ENCODE measurements at places on chromosomes 2 and 18.

GRCh38 chr18:12159446-12159845 is 65.8 kb downstream of the ANKRD62 start:
- peak; percentile 16 for DNase-seq

DNA sequence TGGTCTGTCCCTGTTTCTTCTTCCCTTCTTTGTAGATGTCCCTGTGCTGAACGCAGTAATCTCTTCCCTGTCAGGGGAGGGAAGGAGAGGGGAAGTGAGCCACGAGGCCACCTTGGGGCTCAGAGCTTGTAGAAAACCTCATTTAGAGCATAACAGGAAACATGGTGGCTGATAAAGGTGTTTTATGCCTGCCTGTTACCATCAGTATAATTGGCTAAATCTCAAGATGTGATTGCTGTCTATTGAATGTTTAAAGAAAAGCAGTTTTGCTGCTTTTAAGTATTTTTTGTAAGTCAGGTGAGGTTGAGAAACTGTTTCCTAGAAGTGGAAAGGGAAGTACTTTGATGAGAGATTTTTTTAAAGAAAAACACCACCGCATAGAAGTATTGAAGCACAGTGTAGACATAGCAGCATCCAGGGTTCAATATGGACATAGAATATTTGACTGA is 59.7 kb upstream of the PDK1 start:
- DNase-seq, result no peak

- DNase-seq, result no peak
These were observed 446 bp upstream of the RHBDD1 start for GRCh38 chr2:226835420-226835795.

- DNase-seq, result no peak
These were observed 16.2 kb downstream of the SS18 start for GRCh38 chr18:26074246-26074645.

GRCh38 chr2:179518830-179519229 is 254.2 kb upstream of the SESTD1 start:
- DNase-seq, result no peak

DNA sequence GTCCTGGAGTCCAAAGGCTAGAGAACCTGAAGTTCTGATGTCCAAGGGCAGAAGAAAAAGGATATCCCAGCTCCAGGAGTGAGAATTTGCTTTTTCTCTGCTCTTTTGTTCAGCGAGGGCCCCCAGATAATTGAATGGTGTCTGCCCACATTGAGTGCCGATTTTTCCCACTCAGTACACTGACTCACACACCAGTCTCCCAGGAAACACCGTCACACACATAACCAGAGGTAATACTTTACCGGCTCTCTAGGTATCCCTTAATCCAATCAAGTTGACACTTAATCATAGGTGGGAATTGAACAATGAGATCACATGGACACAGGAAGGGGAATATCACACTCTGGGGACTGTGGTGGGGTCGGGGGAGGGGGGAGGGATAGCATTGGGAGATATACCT is 161.5 kb downstream of the WDR7 start:
- no peak for DNase-seq

DNA sequence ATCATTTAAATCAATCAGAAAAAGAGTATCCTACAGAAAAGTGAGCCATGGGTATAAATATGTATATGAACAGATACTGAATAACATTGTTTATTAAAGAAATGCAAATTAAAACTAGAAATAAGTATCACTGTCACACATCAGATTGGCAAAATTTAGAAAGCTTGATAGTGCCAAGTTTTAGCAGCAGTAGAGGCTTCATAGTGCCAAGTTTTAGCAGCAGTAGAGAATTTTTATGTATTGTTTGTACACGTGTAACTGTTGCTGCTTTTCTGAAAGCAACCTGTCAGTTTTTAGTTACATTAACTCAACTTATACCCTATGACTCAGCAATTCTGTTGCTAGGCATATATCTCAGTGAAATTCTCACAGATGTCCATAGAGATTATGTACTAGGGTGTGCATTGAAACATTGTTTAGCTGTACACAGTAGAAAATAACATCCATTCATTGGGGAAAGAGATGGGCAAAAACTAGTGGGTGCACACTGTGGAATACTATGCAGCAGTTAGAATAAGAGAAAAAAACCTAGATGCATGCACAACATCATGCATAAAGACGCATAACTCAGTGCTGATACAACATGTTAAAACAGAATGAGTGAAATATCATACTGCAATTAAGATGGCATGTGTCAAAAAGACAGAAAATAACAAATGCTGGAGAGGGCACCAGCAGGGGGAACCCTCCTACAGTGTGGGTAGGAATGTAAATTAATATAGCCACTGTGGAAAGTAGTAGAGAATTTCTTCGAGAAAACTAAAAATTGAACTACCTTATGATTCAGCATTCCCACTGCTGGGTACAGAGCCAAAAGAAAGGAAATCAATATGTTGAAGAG is 294.5 kb upstream of the NT5C1B start:
- peak; percentile 41 for DNase-seq

DNA sequence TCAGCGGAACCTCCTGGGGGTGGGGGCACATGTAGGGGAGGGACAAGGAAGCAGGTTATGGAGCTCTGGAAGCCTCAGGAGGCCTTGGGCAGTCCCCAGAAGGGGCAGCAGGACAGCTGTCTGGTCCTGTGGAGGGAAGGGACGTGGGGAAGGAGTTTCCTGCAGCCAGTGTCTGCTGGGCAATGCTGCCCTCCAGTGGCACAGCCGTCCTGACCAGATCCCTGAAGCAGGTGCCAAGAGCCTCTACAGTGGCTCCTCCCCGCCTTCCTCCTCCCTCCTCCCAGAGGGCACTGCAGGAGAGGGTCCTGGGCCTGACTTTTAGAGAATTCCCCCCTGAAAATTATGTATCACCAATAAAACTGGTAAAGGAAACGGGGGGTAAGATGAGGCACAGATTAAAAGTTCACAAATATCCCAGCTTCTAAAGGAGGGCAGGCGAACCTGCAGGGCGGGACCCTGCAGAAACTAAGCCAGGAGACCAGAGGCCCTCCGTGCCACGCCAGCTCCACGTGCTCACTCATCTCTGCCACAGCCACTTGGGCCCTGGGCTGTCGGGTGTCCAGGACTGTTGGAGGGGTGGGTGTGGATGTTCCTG is 258.5 kb downstream of the TWIST2 start:
- peak; percentile 71 for DNase-seq

- DNase-seq, result no peak
These were observed 24.3 kb downstream of the NCK2 start for GRCh38 chr2:105768961-105769452.

GRCh38 chr2:23506531-23507266 is 121.7 kb downstream of the KLHL29 start:
- DNase-seq, result no peak

DNA sequence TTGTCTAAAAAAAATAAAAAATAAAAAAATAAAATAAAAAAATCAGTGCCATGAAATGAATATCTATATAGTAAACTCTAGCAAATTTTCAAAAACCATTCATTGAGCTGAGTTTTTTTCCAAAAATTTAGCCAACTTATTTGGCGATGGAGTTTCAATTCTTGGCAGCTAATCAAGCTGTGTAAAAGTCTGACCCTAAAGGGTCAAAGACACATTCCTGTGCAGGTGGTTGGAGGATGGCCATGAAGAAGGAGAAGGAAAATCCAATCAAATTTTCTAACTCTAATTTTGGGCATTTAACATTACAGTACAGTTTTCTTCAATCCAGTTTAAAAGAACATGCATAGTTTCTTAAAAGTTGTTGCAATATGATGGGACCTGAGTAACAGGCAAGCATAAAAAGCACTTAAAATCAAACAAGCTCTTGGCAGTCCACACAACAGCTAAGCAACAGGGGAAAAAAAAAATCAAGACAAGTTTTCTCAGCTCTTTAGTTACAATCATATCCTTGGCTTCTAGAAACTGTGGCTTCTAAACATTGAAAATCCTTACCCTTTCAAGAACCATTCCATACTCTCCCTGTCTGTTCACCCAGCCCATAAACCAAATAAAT is 54.5 kb downstream of the ACVR1 start:
- DNase-seq, result no peak

GRCh38 chr2:48227617-48228344 is 302.2 kb upstream of the STON1 start:
- no peak for DNase-seq

DNA sequence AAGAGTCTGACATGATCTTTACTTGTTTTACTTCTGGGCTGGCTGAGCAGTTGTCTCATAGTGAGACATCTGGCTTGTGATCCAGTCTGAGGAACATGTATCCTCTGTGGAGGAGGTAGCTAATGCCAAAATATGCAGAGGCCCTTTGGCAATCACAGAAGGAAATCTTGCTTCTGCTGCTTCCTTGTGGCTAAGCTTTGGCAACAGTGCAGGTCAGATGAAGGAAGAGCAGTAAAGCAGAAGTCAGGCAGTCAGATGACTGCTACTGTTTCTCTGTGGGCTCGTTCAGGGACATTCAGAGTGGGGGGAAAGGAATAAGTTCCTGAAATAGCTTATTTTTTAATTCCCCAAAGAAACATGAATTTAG is 22.3 kb downstream of the DOK1 start:
- DNase-seq, result peak; percentile 88

DNA sequence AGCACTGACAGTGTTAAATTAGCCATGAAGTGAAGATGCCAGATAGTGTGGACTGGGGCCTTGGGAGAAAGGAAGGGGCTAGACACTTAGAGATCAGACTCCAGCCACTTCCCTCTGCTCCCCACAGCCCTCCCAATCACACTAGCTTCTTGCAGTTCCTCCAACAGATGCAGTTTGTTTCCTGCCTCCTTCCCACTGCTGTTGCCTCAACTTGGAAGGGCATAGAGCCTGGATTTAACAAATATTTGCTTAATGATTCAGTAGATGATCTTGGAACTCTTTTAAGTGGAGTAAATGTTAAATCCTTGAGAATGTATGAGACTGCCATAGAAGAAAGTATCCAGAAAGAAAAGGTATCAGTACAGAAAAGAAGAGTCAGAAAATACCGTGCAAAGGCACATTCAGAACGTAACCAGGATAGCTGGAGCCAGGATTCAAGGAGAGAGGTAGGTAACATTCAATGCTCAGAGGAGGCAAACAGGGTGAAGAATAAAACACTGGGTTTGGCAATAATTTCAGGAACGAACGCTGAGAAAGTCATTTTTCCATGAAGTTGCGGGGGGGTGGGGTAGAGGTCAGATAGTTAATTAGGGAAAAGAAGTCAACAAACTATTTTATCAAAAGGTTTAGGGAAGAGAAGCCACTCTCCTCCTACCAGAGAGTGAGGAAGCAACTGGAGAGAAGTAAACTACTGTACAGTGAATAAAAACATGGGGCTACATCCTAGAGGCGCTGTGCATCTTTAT is 1.3 kb upstream of the BZW1 start:
- DNase-seq, result peak; percentile 85

- DNase-seq, result no peak
These were observed 164.8 kb upstream of the STK17B start for GRCh38 chr2:196336207-196336606.

GRCh38 chr2:172375251-172375650 is 52.1 kb upstream of the ITGA6 start:
- no peak for DNase-seq

DNA sequence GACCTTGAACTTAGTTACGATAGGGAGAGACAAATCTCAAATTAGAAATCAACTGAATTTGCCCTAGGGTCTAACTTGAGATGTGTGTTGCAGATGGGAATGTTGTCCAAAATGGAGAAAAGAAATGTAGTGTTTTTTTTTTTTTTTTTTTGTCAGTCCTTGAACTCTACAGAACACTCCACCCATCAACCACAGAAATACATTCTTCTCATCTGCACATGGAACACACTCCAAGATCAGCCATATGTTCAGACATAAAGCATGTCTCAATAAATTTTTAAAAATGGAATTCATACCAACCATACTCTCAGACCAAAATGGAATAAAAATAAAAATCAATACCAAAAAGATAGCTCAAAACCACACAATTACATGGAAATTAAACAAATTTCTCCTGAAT is 526.5 kb downstream of the FBXO15 start:
- no peak for DNase-seq

- DNase-seq, result no peak
These were observed 1.9 kb downstream of the GPR55 start for GRCh38 chr2:230922951-230923717.

DNA sequence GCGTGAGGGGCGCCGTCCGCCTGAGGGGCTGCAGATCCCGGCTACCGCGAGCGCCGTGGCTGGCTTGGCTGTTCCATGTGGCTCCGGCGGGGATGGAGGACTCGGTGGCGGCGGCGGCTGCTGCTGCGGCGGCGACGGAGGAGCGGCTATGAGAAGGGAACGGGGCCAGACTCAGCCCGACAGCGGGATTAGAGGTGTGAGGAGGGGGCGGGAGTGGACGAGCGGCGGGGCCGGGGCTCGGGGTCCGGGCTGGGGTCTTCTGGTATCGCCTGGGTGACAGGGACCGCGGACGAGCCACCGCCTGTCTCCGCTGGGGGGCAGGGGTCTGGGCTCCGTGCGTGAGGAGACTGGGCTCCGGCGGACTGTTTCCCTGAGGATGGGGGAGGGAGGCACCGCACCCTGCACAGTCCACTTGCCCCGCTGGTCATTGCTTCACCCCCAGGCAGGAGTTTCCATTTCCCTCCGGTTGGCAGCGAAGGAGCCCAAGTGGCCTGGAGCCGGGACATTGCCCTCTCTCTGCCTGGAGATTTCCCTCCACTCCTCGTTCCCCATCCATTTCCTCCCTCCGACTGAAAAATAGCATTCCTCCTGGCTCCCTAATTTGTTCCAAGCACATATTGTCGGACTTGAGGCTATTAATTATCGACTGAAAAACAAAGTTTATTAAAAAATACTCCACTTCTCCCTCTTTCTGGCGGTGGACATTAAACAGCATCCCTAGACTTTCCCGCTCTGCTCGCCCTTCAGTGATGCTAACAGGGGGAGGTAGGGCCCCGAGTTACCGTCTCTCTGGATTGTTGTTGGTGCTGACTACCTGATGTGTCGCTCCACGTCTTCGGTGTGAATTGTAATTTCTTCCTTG is 577 bp downstream of the EHBP1 start:
- peak; percentile 58 for DNase-seq

- DNase-seq, result no peak
These were observed 123.6 kb upstream of the EFEMP1 start for GRCh38 chr2:56047136-56047535.

DNA sequence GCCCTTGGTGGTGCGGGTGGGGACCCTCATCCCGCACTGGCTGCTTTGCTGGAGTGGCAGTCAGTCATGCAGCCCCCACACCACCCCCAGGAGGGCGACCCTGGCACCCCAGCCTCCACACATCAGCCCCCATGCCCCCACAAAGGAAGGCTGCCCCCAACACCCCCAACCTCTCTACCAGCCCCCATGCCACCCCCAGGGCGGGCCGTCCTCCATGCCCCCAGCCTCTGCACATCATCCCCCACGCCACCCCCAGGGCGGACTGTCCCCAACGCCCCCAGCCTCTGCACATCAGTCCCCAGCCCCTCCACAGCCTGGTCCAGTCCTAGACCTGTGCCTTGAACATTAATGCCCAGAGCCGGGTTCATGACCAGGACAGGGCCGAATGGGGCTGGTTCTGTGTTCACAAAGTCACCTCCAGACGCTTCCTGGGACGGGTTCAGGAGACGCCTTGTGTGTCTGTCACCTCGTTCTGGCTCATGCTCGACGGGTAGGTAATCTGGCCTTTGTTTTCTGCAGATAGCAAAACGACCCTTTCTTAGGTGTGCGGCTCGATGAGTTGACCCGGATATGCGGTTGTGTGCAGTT is 18.4 kb downstream of the D2HGDH start:
- no peak for DNase-seq

- DNase-seq, result peak; percentile 33
These were observed 102.8 kb downstream of the PXDN start for GRCh38 chr2:1641523-1641922.

Data from cardiac muscle cell (in vitro differentiated cells and primary cell).